ENCODE measurements at places on chromosomes 4 and X.

DNA sequence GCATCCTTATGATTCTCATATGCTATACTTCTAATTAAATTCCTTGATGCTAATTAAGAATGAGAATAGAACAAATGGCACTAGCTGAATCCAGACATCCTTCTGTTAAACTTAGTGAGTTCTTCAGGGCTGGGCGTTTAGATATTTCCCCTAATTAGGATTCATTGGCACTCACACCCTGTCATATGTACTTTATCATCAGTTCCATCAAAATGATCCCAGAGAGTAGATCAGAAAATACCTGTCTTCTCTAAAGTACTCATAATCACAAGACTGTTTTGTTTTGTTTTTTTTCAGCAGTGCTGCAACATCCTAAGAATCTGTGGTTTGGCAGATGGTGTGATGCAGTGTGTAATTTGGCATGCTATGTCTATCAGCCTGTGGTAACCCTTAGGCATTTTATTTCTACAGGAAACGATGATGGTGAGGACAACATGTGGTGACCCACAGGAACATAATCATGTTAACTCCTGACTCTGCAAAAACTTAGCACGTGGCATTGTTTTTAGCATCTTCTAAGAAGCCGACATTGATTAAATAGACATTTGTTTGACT, 2528.4 kb downstream of the ARAP2 start:
- DNase-seq: no peak

GRCh38 chrX:138191998-138192397, 519.5 kb downstream of the FGF13 start:
- DNase-seq: no peak

GRCh38 chrX:24169211-24169610, 19.7 kb downstream of the ZFX start:
- DNase-seq: no peak

GRCh38 chrX:25012433-25012735, 3.4 kb downstream of the ARX start:
- DNase-seq: no peak

DNA sequence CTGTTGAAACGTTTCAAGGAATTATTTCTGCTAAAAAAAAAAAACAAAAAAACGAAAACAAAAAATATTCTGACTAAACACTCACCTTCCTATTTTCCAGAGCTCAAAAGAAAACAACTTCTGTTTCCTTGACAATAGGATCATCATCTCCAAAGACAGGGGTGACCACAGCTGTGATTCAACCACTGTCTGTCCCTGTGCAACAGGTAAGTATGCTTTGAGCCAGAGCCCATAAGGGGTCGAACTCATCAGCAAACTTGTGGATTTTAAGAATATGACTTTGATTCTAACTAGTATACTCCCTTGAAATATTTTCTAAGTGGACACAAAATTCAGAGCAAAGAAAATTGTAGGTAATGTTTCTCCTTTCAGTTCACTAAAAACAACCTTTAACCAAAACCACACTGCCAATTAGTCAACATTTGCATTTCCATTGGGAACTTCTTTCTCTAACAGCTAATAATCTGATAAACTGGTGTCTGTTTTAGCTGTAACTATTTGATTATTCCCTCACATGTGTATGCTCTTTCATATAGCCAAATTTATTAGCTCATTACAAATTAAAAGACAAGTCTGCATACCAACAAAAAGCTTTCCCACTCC, 186.1 kb downstream of the PALLD start:
- no peak for DNase-seq

- no peak for DNase-seq
Observed at GRCh38 chrX:113800955-113801354, 782.9 kb upstream of the HTR2C start.

- DNase-seq: no peak
Observed at GRCh38 chrX:25873196-25873595, 264.9 kb upstream of the MAGEB18 start.

- peak; percentile 10 for DNase-seq
Observed at GRCh38 chr4:153785910-153786721, 2.8 kb downstream of the SFRP2 start.

- no peak for DNase-seq
Observed at GRCh38 chr4:110624904-110625494, 2.1 kb upstream of the PITX2 start.

- DNase-seq: no peak
Observed at GRCh38 chr4:13633671-13634070, 6.1 kb upstream of the BOD1L1 start.

Data from Panc1 (cell line).